ENCODE measurements at places on chromosomes 3 and 15. TPM values are rescaled to one million over a fixed set of nuclear protein-coding genes. Genes with fewer than 3 reads are reported as not detected.

PRRT3 gene
- 13.5 TPM for total RNA-seq

KNG1 gene
- total RNA-seq: not detected

- H3K27me3 ChIP-seq: no peaks in the 10 kb centered on the region
- no peaks in the 10 kb centered on the region for H3K4me1 ChIP-seq
- H3K4me3 ChIP-seq: no peak overlapping the region
- no peak for DNase-seq
- H3K36me3 ChIP-seq: no peaks in the 10 kb centered on the region
- H3K27ac ChIP-seq: no peak overlapping the region
Measured at GRCh38 chr15:29698030-29698701, 124.1 kb downstream of the TJP1 start.

DNA sequence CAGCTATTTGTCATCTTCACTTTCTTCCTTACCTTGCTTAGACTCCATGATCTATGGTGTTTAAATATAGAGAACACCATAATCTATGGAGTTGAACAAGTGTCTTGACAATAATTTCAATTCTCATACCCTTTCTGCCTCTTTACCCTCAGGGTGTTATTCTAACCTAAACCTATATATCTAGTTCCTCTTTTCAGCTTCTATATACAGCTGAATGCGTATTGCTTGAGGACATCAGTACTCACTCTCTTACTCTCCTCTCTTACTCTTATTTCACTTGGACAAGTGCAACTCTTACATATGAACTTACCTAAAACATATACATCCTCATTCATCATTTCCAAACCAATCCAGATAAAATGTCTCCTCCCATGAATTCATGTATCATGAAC is 187.1 kb downstream of the RAP2B start:
- H3K27me3 ChIP-seq: no peaks in the 10 kb centered on the region
- DNase-seq: no peak
- H3K27ac ChIP-seq: no peak overlapping the region
- H3K36me3 ChIP-seq: no peaks in the 10 kb centered on the region
- H3K4me3 ChIP-seq: no peak overlapping the region

DNA sequence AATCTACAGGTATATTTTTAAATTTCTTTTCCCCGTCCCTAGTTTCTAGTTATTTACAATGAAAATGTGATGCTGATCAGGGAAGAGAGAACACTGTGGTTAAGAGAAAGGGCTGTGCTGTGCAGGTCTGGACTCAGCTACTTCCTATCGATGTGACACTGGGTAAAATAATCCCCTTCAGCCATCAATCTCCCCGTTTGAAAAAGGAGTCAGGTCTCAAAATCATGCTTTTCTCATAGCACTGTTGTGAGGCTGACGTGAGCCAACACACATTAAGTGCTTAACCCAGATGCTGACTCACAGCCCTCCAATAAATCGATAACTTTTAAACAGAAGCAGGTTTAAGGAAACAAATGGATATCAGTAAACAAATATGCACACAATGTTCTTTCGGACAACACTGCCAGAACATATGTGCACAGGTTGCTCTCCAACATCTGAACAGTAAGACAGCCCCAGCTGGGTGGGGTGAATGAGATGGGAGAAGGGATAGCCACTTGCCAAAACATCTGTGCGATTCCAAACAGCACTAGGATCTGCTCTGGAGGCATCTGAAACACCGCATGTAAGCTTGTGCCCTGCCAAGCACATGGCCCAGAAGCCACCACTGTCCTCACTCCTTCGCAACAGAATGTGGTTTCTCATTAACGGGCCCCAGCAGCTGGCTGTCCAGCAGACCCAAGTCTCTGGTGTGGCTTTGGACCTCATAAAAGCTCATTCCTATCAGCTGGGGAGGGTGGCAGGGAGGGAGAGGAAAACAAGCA is 143.2 kb upstream of the PRICKLE2 start:
- no peaks in the 10 kb centered on the region for H3K36me3 ChIP-seq
- no peak for DNase-seq
- no peak overlapping the region for H3K4me3 ChIP-seq
- no peak overlapping the region for H3K27ac ChIP-seq
- no peaks in the 10 kb centered on the region for H3K4me1 ChIP-seq

GRCh38 chr3:9760779-9761505 is 8.8 kb downstream of the CAMK1 start:
- no peak overlapping the region for H3K4me3 ChIP-seq
- H3K36me3 ChIP-seq: peaks cover 62% of the 10 kb centered on the region
- no peak for DNase-seq
- peaks cover 2% of the 10 kb centered on the region for H3K4me1 ChIP-seq

- H3K27me3 ChIP-seq: peaks cover 19% of the 10 kb centered on the region
- DNase-seq: peak; percentile 80
- H3K4me3 ChIP-seq: peak overlapping the region; percentile 49
- peak overlapping the region; percentile 81 for H3K27ac ChIP-seq
- H3K36me3 ChIP-seq: no peaks in the 10 kb centered on the region
Measured at GRCh38 chr3:108100906-108101660, 10.3 kb upstream of the CD47 start.

DNA sequence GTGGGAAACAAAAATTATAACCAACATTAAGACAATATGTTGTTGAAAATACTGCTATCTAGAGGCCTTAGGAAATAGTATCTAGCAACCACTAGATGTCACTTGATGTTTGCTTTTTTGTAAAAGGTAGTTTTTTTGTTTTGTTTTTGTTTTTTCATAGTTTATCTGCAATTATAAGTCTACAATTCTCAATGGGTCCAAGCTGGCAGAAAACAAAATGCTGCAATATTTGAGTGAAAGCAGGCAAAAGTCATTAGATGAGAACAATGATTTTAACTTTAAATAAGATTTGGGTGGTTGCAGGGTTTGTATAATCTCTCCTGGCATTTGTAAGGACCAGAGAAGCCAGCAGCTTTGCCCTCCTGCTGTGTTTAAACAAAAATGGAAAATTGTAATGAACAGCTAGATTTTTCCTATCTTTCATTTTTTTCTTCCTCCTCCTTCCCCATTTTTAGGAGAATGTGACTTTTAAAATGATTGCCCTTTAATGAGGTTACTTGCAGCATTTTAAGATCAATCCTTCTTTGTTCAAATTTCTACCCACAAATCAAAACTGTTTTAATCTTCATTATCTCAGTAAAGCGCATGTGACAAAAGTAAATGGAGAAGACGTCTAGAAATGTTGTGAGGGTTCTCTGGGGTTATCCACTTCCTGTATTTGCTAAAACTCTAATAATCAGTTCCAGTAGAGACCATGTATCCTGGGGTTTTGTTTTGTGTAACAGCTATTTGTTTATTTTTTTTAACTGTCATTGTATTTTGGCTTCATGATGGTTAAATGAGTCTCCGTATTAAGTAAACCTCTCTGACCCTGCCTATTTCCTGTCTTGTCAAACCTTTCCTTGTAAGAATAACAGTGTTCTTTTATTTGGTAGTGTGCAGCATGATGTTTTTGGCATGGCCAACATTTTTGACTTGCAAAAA is 27.3 kb downstream of the DUT start:
- no peaks in the 10 kb centered on the region for H3K36me3 ChIP-seq
- peaks cover 5% of the 10 kb centered on the region for H3K4me1 ChIP-seq
- H3K4me3 ChIP-seq: no peak overlapping the region
- H3K27me3 ChIP-seq: peaks cover 3% of the 10 kb centered on the region

- H3K4me1 ChIP-seq: no peaks in the 10 kb centered on the region
- no peaks in the 10 kb centered on the region for H3K27me3 ChIP-seq
- no peak overlapping the region for H3K27ac ChIP-seq
- no peak for DNase-seq
- no peaks in the 10 kb centered on the region for H3K36me3 ChIP-seq
- no peak overlapping the region for H3K4me3 ChIP-seq
Measured at GRCh38 chr3:78895528-78895927, 872.3 kb downstream of the ROBO1 start.
